ENCODE measurements at places on chromosomes 7 and 10.

- no peak for DNase-seq
These were observed 22.7 kb downstream of the ELFN1 start for GRCh38 chr7:1692515-1693418.

- DNase-seq: no peak
These were observed 93.8 kb downstream of the ITGB8 start for GRCh38 chr7:20424500-20424899.

- no peak for DNase-seq
These were observed 18.1 kb downstream of the CCDC126 start for GRCh38 chr7:23615331-23615730.

GRCh38 chr7:106593028-106593417 lies 67.9 kb downstream of the CCDC71L start:
- DNase-seq: no peak

- no peak for DNase-seq
These were observed 38.7 kb downstream of the NPS start for GRCh38 chr10:127587668-127588365.

DNA sequence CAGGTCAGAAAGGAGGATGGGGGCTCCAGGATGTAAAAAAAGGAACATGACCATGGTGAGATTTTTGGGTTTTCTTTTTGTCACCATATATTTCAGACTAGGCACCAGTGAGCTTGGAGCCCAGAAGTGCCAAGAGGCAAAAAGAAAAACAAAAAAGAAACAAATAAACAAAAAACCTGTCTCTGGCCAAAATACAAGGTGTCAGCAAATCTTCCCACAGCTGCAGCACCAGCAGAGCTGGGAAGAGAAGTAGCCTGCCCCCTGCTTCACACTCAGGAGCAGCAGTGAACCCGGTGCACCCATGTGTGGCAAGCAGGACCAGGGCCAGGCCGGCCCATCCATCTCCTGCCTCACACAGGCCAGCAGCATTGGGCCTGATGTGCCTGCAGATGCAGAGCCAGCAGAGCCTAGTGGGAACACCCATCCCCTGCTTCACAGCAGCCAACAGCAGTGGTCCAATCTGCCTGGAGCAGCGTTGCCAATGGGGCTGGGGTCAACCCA lies 34.7 kb upstream of the C10orf71 start:
- DNase-seq: no peak

Measured in stimulated activated CD8-positive, alpha-beta memory T cell treated with anti-CD3 and anti-CD28 coated beads, Interleukin-4, amount 100 ng/mL, for 48 hours (primary cell).